ENCODE measurements at places on chromosomes 1 and 21.

DNA sequence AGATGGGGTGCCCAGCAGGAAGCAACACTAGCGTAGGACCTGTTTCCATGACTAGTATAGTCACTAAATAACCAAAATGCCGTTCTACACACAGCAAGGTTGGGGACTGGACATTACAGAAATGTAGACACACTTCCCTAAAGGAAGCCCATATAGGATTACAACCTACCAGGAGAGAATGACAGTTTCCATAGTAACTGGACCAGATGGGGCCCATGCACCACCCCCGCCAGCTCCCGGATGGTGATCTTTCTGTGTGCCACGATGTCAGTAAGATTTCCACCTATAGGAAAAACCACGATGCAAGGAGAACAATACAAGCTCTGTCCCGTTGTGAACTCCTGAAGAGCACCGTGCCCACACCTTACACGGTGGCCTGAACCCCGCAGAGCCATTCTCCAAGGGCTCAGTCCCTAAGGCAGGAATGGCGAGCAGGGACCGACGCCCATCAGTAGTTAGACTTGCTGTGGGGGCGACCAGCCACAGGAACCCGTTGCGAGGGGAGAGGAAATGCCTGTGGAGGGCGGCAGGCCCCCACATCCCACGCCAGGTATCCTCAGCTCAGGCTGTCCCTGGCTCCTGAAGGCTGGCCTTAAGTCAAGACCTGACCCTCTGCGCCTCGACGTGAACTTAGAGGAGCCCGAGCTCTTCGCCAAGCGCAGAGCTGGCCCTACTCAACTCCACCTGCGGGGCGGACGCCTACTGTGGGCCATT is 13.6 kb upstream of the CEP85 start:
- no peak for DNase-seq

- no peak for DNase-seq
Observed at GRCh38 chr1:96641282-96641681, 80.3 kb upstream of the PTBP2 start.

DNA sequence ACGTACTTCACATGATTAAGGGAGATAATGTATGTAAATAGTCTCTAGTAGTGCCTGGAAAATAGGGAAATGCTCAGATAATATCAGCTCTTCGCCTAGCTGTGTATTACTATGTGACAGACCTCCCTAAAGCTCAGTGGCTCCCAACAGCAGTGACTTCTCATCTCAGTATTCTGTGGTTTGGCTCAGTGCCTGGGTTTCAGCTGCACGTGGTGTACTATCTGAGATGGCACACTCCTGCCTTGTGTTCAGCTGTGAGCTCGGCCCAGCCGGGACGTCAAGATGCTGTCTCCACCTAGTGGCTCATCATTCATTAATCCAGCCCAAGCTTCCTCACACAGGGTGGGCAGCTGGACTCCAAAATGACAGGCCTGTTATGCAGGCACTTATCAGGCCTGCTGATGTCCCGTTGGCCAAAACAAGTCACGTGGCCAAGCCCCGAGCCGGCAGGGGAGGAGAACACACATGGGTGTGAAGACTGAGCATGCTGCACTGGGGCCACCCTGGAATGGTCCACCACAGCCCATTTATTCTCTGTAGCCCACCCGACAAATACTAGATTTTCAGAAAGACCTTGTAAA is 17.8 kb downstream of the SLFNL1 start:
- peak; percentile 97 for DNase-seq

DNA sequence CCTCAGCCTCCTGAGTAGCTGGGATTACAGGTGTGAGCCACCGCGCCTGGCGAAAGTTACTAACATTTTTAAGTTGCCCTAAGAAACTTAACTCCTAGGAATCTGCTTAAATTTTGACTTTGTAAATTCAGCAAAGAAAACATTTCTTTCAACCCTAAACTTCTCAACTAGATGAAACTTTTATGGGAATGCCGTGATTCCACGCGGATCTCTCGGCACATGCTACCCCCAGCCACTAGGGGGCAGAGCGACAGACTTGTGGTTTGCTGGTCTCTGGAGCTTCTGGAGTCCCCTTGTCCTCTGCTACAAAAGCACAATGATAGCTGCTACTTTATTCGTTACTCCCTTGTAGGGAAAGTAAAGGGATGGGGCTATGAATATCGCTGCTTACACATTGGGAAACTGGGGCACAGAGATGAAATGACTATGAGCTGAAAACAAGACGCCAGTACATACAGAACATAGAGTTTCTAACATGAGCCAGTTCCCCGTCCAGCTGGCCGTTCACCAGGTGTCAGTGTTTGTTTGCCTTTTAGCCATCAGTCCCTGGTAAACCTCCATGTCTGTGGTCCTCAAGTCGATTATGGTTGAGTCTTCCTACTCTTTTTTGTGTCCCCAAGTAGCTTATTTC is 114.7 kb downstream of the PBX1 start:
- no peak for DNase-seq

DNA sequence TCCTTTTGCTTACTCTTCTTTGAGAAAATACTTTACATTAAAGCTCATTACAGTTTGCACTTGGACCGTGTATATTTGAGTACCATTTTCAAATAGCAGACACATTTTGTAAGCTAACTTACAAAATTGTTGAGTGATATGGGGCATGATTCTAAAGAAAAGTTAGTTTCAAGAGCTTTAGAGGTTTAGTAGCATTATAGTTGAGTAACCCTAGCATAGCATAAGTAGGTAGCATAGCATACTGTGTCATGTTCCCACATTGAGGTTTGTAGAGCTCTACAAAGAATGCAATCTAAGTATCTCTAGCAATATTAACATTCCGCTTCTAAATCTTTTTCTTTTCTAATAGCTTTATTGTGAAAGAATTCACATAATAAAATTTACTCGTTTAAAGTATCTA is 92.0 kb downstream of the ITSN1 start:
- peak; percentile 64 for DNase-seq
